Activated naive CD8-positive, alpha-beta T cell treated with anti-CD3 and anti-CD28 coated beads, Interleukin-2, amount 50 U/mL, for 24 hours (primary cell): ENCODE measurements at places on chromosomes 5 and 9.

GRCh38 chr5:179796877-179797608 is 3.3 kb downstream of the LTC4S start:
- no peak for DNase-seq

DNA sequence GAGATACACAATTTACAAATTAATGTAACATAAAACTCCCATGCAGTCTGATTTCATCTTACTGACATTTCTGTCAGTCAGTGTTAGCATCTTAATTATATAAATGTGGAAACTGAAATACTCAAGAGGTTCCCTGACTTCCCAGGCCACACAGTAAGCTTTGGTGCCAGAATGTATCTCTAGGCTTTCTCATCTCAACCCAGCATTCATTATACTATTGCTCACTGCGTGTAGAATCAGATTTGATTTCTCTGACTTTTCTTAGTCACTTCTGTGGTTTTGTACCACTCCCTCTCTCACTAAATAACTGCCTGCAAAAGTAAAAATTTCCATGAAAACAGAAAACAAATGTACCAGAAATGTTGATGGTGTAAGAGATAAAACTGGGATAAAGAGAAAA is 31.7 kb upstream of the CDKN2B start:
- DNase-seq, result no peak

- DNase-seq, result no peak
Measured at GRCh38 chr5:136086783-136087566, 45.7 kb upstream of the SMAD5 start.

GRCh38 chr5:135455876-135456237 is 3.7 kb upstream of the TIFAB start:
- DNase-seq, result no peak

- no peak for DNase-seq
Measured at GRCh38 chr9:92474587-92474986, 7.7 kb downstream of the ASPN start.

GRCh38 chr5:176837707-176838115 is 27.4 kb downstream of the UNC5A start:
- DNase-seq, result peak; percentile 81

- DNase-seq, result no peak
Measured at GRCh38 chr9:125492719-125493118, 214.3 kb downstream of the MAPKAP1 start.

GRCh38 chr9:97808972-97809371 is 44.1 kb upstream of the FOXE1 start:
- no peak for DNase-seq

DNA sequence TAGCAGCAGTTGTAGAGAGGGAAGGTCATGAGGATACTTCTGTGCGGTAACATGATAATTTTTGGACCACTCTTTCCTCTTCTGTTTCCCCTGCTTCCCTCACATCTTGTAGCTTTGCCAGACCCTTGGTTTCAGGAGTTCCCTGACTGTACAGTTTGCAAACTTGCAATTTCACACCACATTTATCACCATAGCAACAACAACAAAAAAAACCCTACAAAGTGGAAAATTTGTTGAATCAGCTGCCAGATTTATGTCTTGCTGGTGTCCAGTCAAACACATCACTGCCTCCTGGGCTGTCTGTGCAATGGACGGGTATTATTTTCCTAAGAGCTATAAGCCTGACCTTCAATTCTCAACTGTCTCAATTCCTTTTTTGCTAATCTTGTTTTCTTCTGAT is 751.6 kb downstream of the TLR4 start:
- DNase-seq, result no peak
